ENCODE measurements at places on chromosomes 4 and X.

DNA sequence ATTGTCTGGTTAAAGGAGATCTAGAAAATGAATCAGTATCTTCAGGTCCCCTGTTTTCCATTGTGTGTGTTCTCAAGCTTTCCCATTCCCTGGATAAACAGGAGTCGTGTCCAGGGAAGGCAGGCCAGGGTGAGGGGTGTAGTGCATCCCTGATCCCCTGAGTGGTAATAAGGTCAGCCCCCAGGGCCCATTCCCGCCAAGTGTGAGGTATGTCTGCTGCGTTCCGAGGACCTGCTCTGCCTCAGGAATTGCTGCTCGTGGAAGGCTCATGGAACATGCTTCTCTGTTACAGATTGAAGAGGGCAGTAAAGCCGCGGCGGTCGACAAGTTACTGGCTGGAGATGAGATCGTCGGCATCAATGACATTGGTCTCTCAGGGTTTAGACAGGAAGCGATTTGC lies 87.1 kb downstream of the SHROOM2 start:
- DNase-seq = no peak

DNA sequence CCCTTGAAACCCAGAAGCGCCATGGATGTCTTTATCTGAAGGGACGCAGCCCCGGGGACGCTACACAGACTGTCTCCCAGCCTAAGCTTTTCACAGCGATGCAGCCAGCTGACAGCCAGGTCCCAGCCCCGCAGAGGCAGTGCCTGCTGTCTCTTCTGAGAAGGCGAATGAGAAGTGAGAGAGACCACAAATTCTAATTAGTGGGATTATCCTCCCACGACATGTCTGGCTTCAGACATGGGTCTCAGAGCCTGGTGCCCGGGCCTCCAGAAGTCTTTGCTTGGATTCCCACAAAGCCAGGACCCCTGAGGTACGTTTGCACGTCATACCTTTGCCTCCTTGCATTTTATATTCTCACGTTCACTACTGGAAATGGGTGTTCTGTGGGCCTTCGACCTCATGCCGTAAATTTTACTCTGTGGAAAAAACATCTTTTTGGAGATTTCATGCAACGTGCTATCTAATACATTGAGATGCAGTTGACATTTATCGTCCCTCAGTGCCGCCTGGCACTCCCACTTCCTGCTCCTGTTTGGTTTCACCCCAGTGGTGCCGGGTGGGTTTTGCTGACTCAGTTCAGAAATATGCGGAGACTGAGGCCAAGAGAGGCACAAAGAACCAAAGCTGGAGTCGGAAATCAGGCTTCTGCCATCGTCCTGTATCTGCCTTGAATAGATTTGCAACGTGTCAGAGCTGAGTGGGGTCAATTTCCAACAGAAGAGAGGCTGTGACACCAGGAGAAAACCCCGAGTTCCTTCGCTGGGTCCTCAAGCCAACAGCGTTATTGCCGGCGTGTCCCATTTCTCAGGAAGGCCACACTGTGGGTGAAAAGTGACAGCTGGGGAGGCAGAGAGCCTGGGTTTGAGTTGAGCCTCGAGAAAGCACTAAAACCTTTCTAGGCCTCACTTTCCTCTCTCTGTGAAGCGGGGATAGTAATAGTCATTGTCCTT lies 114.4 kb downstream of the STK32B start:
- no peak for DNase-seq

DNA sequence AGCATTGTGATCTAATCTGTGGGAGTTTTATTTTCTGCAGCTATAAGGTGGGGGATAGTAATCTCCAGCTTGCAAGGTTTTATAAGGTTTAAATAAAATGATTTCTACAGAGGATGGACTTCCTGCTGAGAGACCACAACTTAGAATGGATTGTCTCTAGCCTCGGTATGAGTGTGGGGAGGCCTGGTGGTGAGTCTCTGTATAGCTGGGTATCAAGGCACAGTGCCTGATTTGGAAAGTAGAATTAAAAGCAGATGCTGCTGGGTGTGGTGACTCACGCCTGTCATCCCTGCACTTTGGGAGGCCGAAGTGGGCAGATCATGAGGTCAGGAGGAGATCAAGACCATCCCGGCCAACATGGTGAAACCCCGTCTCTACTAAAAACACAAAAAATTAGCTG lies 162.0 kb upstream of the GATB start:
- DNase-seq = peak; percentile 22

GRCh38 chr4:73728091-73728741 lies 12.2 kb upstream of the CXCL8 start:
- no peak for DNase-seq

DNA sequence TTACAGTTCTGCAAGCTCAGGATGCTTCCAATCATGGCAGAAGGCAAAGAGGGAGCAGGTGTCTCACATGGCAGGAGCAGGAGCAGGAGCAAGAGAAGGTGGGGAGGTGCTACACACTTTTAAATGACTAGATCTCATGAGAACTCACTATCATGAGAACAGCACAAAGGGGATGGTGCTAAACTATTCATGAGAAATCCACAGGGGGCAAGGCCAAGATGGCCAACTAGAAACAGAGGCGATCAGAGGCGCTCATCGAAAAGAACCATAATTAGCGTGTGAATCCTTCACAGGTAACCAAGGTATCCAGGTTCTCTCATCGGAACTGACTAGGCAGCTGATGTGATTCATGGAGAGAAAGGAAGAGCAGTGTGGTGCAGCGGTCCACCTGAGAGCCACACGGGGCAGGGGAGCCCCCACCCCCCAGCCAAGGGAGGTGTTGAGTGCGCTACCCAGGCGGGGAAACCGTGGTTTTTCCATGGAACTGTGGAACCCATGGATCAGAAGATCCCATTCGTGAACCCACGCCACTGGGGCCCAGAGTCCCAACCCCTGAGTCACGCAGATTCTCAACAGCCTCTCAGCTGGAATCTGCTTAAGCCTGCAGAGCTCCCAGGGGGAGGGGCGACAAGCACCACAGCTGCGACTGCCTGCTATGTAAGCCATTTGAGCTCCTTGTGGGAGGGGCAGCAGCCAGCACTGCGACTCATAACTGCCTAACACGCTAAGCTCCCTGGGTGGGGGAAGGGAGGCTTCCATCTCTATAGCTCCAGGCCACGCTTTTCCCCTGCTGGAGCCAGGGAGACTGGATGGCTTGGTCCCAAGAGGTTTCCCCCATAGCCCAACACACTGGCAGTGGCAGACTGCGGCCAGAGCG lies 46.7 kb downstream of the FGF16 start:
- no peak for DNase-seq

DNA sequence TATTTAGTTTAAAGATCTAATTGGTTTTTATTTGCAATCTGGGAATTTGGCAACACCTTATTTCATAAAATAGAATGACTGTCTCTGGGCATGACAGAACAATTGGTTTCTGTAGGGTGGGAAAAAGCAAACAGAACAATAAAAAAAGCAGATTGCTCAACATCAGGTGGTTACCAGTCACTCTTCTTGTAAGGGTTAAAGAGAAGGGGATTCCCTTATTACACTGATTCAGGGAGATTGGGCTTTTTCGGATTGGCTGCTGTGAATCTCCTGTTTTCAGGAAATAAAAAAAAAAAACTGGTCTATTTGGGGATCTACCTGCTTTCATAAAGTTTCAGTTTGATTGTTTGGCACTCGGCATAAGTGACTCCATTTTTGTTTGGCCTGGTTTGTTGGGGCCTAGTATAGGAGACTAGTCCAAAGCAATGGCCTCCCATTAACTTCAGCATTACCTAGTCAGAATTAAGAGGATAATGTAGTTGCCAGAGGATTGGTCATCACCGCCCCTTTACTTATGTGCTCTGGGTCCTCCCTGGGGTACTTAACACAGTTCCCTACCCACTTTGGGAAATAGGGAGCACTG lies 380.5 kb downstream of the IDS start:
- no peak for DNase-seq

- no peak for DNase-seq
Observed at GRCh38 chrX:25941559-25942250, 196.4 kb upstream of the MAGEB18 start.

GRCh38 chrX:5646818-5647217 lies 581.8 kb downstream of the NLGN4X start:
- DNase-seq = no peak

DNA sequence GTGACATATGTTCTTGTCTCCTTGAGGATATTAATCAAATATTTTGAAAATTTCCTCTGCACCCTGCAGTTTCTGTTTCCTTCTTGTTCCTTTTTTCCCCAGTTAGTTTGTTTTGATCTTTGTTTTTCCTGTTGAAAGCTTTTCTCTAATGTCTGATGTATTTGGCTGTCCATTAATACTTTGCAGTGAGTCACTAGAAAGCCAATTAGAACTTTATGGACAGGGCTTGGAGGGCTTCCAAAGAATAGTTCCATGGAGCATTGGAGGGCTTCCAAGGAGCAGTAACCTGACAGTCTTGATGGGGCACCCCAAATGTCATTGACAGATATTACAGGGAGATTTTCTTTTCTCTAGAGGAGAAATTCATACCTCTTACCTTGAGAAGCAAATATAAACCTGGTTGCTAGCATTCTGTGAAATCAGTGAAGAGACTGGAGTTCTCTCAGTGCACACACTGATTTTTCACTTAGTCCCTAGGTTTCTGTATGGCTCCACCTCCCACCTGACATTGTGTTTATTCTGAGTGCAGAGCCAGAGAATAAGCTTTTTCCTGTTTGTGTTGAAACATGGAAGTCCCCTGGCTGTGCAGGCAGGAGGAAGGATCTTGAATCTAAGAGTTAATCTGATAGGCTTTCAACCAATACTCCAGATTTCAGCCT lies 26.5 kb downstream of the SPARCL1 start:
- DNase-seq = no peak

DNA sequence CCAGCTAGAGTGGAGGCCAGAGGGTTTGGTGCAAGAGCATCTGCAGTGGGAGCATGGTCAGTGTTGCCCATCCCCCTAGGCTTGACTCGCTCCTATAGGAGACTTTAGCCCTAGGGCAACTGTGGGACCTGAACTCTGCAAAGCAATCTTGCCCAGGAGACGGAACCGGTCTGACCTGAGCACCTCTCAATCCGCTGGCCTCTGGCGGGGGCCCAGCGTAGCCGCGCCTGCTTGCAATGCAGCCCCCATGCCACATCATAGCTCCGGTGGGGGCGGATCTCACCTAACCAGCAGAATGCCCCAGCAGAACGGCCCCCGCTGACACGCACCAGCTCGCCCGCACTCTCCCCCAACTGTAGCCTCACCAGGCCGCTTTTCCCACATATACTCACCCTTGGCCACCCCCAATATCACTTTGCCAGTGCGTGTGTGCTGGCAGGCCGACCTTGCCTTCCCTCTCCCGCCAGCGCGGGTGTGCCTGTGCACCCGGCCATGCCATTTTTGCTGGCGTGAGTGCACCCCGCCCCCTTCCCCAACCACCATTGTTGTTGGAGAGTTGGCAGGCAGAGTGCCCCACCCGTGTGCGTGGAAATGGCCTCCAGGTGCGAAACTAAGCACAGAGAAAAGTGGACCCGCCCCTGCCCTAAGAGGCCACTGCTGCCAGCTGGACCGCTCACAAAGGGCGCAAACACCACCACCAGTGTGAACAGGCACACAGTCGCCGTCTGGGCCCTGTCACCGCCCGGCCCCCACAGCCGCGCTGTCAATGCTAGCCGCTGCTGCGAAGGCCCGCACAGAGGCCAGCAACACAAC lies 5.8 kb downstream of the BEX4 start:
- DNase-seq = no peak

GRCh38 chr4:7839856-7840255 lies 99.8 kb downstream of the AFAP1 start:
- DNase-seq = no peak

DNA sequence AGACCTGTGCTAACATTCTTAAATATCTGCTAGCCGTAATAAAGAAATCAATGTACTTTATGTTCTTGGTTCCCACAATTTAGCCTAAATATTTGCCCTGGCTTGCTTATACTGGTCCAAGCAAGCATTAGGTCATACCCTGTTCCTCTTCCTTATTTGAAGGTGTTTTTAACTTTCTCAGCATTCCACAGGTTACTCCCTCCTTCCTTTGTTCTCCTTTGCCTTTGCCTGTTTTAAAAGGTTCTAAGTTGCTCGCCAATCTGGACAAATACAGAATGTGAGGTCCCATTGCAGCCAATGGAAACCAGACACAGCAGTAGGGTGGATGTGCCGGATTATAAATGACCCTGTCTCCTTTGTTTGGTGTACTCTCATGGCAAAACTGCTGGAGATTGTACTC lies 436.8 kb upstream of the PCDH7 start:
- no peak for DNase-seq

DNA sequence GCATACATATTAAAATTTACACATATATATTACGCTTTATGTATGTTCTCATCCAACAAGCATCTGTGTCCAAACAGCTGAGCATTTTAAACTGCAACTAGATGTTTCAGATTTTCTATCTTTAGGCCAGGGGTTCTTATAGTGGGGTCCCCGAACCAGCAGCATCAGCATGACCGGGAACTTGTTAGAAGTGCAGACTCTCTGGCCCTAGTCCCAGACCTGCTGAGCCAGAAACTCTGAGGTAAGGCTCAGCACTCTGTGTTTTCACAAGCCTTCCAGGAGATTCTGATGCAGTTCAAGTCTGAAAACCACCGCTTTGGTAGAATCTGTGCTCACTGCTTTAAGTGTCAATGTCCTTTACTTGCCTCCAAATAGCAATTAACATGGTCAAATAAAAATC lies 266.2 kb upstream of the CASK start:
- no peak for DNase-seq

- peak; percentile 51 for DNase-seq
Observed at GRCh38 chr4:73067971-73068394, 1.5 kb downstream of the COX18 start.

GRCh38 chr4:9916937-9917336 lies 104.4 kb downstream of the SLC2A9 start:
- no peak for DNase-seq

DNA sequence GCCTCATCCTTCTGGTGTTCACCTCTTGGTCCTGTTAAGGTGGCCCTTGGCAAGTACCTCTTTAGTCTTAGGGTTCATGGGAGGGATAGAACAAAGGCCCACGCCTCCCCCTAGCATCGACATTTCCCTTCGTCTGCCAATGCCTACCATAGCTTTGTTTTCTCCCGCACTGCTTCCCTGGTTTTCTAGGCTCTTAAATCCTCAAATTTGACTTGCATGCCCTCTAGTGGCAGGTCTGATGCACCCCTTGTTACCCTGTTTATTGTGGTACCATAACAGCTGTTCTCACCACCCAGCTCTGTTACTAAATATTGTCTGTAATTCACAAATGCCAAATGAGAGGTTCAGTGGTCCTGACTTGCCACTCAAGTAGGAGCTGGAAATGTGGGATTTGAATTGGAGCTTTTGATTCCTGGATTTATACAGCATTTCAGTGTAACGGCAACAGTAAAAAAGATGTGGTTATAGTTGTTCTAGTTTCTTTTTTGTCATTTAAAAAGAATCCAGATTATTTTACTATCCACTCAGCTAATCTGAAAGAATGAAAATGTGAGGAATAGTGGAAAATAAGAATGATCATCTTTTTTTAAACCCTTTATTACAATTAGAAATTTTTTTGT lies 100.1 kb downstream of the REPS2 start:
- DNase-seq = peak; percentile 48

DNA sequence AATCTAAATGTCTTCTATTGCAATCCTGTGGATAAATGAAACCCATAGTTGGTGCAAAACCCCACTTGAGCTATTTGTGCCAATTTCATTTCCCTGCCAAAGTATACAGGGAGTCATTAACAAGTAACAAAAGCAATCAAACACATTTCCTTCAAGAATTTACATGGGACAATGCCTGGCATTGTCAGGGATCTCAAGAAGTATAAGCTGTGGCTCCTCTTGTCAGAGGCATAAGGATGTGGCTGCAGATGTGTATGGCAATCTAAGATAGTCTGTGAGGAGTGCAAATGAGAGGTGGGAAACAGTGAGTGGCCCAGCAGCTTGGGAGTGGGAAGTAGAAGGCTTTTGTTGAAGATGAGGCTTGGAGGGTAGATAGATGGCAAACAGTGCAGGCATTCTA lies 58.0 kb upstream of the SCML1 start:
- DNase-seq = no peak

GRCh38 chr4:158255727-158256324 lies 45.5 kb downstream of the TMEM144 start:
- no peak for DNase-seq

Measured in activated CD4-positive, alpha-beta memory T cell treated with anti-CD3 and anti-CD28 coated beads for 36 hours (primary cell).